ENCODE measurements at places on chromosomes 11 and 22.

- DNase-seq = no peak
Measured at GRCh38 chr22:29224121-29224858, 18.6 kb downstream of the EMID1 start.

DNA sequence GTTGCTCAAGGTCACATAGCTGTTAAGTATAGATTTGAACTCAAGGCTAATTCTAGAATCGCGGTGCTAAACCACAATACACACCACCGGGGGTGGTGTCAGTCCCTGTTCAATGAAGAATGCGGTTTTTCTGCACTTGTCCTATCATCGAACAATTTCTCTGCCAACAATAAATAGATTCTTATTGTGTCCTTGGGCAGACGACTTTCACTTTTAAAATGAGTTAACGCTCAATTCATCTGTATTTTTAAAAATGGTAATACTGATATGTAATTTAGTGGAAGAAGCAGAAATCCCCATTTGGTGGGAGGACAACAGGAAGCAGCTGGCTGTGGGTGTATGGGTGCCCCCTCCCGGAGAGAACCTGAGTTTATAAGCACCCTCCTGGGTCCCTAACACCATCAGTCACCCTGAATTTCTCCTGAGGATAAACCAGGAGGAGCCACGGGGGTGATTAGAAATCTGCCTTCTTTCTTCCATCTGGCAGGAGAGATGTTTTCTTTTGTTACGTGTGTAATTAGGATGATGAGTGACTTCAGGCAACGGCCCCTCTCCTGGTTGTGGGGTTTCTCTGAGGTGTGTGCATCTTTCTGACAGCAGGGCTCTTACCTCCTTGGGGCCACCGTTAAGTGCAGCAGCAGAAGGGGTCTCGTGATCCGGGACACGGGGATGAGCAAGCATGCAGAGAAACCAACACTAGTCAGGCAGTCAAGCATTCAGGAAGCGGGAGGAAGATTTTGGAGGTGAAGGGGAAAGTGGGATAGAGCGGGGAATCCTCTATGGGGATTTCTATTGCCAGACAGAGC, 87.7 kb downstream of the GRAMD1B start:
- peak; percentile 55 for DNase-seq

- DNase-seq = no peak
Measured at GRCh38 chr11:69867076-69868005, 48.1 kb upstream of the FGF3 start.

DNA sequence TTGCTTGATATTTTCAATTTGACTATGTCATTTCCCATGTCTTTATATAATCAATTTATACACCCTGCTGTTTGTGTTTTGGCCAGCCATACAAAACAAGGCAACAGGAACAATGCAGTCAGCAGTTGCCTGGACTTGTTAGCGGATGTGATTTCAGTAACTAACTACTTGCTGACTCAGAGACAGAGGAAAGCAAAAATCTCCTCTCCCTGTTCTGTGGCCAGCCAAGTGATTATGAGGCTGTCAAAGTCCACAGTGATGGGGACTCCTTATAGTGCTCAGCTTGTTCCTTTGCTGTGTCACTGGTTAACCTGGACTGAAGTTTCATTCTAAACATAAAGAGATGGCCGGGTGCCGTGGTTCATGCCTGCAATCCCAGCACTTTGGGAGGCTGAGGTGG, 32.6 kb upstream of the APLP2 start:
- DNase-seq = no peak
